ENCODE measurements at places on chromosomes 7 and 10. TPM values are rescaled to one million over a fixed set of nuclear protein-coding genes. Genes with fewer than 3 reads are reported as not detected.

The OR9A2 gene
- not detected for total RNA-seq

The CLCN1 gene
- not detected for total RNA-seq

The SGCE gene
- 0.50 TPM for total RNA-seq

The PBLD gene
- 2.3 TPM for total RNA-seq

The BLNK gene
- 0.44 TPM for total RNA-seq

The GET4 gene
- 75.4 TPM for total RNA-seq

The LRRN3 gene
- total RNA-seq: 9.0 TPM

The TMEM273 gene
- 1.2 TPM for total RNA-seq

The PRF1 gene
- 56.4 TPM for total RNA-seq

The C7orf33 gene
- not detected for total RNA-seq

The APBB1IP gene
- 36.8 TPM for total RNA-seq

The PAX4 gene
- total RNA-seq: not detected

The WNT2 gene
- total RNA-seq: not detected

The PDCD11 gene
- total RNA-seq: 13.7 TPM

The SLC26A5 gene
- 0.17 TPM for total RNA-seq

The RNF133 gene
- not detected for total RNA-seq

The CALCR gene
- not detected for total RNA-seq

The UCMA gene
- total RNA-seq: not detected

The TMUB1 gene
- total RNA-seq: 42.3 TPM

The SPDYE2B gene
- total RNA-seq: not detected

The CLDN12 gene
- 1.8 TPM for total RNA-seq

The CAV1 gene
- not detected for total RNA-seq

The VTI1A gene
- 62.7 TPM for total RNA-seq

The RBP4 gene
- total RNA-seq: not detected

The CPA2 gene
- not detected for total RNA-seq

The TLX1 gene
- not detected for total RNA-seq

The ODAD2 gene
- total RNA-seq: not detected

The TACR2 gene
- total RNA-seq: not detected

The ZNF273 gene
- 8.7 TPM for total RNA-seq

The PRKG1 gene
- total RNA-seq: not detected

The ELFN1 gene
- not detected for total RNA-seq

The FOXI2 gene
- total RNA-seq: not detected

The SYCE1 gene
- total RNA-seq: not detected

The ACBD7 gene
- total RNA-seq: 0.86 TPM

The SFTPA1 gene
- not detected for total RNA-seq

The GSAP gene
- total RNA-seq: 12.8 TPM

The NDUFB2 gene
- total RNA-seq: 84.5 TPM

The ANTXRL gene
- not detected for total RNA-seq

The HACD1 gene
- total RNA-seq: not detected

The FOXK1 gene
- 69.8 TPM for total RNA-seq

The BEND7 gene
- not detected for total RNA-seq

The NUTM2E gene
- total RNA-seq: 0.81 TPM

The ASL gene
- total RNA-seq: 6.8 TPM

The HKDC1 gene
- 0.76 TPM for total RNA-seq

The CNPY1 gene
- not detected for total RNA-seq

The AASS gene
- total RNA-seq: 0.86 TPM

The OR6V1 gene
- not detected for total RNA-seq

The CYP3A7 gene
- total RNA-seq: not detected

The ADCY1 gene
- not detected for total RNA-seq

The TCERG1L gene
- not detected for total RNA-seq

The PRXL2A gene
- total RNA-seq: 5.1 TPM

The THSD7A gene
- not detected for total RNA-seq

Data from CD8-positive, alpha-beta T cell (primary cell).